ENCODE measurements at places on chromosomes 6 and 20.

GRCh38 chr6:107676042-107676441 lies 148.1 kb downstream of the SCML4 start:
- DNase-seq: no peak

GRCh38 chr20:48411919-48412522 lies 415.8 kb downstream of the PREX1 start:
- no peak for DNase-seq

DNA sequence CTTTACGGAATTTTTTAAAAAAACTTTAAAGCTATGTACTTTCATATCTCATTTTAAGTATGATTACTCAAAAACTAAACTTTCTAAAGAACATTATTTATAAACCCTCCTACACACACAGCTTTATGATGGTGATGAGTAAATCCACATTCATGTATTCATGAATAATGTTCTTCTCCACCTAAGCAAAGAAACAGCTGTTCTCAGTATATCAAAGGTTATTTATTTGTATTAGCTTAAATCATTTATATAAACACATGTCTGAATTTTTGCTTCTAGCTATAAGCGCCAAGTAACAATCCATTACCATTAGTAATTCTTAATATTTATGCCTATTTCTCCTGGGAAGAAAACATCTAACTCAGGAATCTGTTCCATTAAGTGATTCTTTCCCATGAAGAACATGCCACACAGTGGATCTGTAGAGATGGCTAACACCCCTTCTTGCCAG lies 63.3 kb downstream of the SMLR1 start:
- no peak for DNase-seq

DNA sequence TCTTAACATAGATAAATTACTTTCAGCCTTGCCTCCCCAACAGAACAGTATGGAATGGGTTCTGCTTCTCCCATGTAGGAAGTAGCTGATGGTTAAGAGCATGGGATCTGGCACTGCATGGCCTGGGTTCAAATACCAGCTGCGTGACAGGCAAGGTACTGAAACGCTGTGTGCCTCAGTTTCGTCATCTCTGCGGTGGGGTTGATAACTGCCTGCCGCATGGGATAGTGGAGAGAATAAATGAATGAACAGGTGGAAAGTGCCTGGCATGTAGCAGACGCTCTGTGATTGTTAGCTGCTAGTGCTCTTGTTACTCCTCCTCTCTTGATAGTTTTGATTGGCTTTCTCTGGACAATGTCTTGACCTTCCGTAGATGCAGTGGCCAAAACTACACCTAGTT lies 213.3 kb downstream of the ZDHHC14 start:
- no peak for DNase-seq

GRCh38 chr20:53833333-53834061 lies 236.9 kb downstream of the BCAS1 start:
- no peak for DNase-seq

DNA sequence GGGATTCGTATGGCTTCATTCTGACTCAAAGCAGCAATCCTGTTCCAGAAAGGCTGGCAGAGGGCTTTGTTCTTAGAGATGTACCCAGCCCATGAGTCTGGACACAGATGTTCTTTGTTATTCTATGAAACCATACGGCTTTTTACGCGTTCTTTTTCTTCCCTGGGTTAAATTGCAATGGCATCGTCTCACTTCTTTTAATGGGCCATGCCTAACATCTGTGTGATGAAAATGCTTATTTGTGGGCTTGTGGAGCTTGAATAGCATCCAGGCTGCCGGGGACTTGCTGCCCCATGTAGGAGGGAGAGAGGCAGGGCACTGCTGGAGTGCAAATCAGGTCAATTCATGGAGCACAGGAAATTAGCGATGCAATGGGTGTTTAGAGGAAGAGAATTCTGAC lies 19.4 kb downstream of the FAM50B start:
- no peak for DNase-seq

- no peak for DNase-seq
These were observed 50.5 kb downstream of the HNF4A start for GRCh38 chr20:44405785-44406571.

GRCh38 chr6:108779536-108780275 lies 68.5 kb upstream of the ARMC2 start:
- DNase-seq: no peak

GRCh38 chr20:43188861-43189553 lies 699 bp downstream of the PTPRT start:
- DNase-seq: no peak

GRCh38 chr20:51563486-51564332 lies 21.2 kb upstream of the NFATC2 start:
- DNase-seq: no peak

GRCh38 chr20:44287272-44288097 lies 23.5 kb downstream of the FITM2 start:
- DNase-seq: no peak

Measured in prostate gland (tissue), 2 donors.